ENCODE measurements at places on chromosomes 3 and 15.

DNA sequence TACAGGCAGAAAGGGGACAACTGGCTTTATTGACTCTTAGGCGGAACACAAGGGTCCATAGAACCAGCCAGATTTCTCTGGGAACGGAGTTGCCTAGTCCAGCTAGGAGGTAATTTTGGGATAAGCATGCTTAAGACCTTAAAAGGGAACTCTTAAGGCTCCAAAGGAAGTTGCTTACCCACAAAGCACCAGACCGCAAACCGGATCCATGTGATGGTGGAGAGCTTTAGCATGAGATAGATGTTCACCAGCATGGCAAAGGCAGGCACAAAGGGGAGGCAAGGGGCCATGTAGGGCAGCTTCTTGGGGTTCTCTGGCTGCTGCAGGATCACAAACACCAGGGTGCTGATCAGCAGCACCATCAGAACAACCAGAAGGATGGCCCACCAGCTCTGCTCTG is 61.4 kb downstream of the CLDN11 start:
- no peak for DNase-seq

DNA sequence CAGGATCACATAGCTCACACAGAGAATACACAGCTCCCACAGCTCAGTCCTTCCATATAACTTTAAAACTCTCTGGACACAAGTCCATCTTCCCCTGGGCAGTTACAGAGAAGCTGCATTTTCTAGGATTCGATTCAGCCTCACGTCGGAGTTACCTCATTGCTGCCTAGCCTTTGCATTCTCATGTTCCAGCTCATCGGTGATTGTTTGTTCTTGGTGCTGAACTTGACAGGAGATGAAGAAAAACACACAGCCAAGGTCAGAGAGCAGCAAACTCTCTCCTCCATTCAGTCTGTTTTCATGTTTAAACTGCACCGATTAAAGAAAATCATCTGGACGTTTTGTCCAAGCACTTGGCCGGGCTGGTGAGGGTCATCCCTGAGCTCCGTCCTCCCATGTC is 375.5 kb upstream of the CFAP20DC start:
- DNase-seq, result no peak

DNA sequence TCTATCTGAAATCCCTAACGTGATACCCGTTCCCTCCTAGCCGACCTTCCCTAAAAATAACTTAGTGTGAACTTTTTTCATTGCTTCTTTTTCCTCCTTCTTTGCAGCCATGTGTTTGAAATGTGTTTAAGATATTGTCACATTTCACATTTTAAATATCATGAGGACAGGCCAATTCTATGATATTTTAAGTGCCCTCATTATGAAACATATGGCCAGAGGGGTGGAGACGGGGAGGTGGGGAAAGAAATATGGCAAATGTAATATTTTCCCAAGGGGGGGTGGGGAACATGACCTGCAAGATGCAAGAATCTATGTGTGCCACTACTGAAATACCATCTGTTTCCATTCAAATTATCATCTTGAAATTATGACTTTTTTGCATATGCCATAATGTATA is 1039.2 kb downstream of the AGBL1 start:
- DNase-seq, result no peak

- no peak for DNase-seq
These were observed 1030.2 kb downstream of the MCTP2 start for GRCh38 chr15:95261546-95261945.

DNA sequence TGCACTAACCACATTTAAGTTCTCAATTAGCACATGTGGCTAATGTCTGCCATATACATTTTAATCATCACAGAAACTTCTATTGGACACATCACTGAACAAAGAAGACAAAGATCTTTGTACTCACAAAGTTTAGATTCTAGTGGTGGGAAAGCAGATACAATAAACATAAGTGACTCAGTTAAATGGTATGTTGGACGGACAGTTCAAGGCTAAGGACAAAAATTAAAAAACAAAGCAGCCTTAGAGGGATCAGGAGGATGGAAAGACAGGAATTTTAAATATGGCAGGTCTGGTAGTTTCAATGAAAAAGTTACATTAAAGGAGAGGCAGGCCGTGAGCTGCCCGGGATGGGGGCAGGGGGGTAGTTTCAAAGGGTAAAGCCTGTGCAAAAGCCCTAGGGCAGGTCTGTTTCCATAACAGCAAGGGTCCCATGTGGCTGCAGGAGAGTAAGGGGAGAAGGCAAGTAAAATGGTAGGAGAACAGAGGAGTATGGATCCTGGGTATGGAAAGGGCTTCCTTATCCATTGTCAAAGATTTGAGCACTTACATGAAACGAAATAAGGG is 220.7 kb downstream of the FHIT start:
- DNase-seq, result no peak

All from activated T-cell treated with anti-CD3 and anti-CD28 coated beads, Interleukin-2, amount 50 U/mL, for 48 hours (primary cell).